ENCODE measurements at places on chromosomes 5 and 9.

DNA sequence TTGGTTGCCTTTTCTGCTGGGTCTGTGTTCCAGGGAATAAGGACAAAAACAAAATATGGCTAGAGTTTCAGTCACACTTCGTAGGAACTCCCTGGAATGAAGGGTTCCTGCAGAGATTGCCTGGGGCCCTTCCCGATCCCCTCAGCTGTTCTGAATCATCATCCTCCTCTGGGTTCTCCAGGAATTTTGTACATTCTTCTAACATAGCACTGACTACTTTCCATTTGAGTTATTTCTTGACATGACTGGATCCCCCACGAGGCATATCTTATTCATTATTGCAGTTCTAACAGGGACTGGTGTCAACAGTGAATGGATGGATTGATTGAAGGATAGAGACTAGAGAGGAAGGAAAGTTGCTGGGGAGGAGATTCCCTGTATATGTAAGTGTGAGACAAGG, 49.2 kb upstream of the TNC start:
- no peak for DNase-seq

DNA sequence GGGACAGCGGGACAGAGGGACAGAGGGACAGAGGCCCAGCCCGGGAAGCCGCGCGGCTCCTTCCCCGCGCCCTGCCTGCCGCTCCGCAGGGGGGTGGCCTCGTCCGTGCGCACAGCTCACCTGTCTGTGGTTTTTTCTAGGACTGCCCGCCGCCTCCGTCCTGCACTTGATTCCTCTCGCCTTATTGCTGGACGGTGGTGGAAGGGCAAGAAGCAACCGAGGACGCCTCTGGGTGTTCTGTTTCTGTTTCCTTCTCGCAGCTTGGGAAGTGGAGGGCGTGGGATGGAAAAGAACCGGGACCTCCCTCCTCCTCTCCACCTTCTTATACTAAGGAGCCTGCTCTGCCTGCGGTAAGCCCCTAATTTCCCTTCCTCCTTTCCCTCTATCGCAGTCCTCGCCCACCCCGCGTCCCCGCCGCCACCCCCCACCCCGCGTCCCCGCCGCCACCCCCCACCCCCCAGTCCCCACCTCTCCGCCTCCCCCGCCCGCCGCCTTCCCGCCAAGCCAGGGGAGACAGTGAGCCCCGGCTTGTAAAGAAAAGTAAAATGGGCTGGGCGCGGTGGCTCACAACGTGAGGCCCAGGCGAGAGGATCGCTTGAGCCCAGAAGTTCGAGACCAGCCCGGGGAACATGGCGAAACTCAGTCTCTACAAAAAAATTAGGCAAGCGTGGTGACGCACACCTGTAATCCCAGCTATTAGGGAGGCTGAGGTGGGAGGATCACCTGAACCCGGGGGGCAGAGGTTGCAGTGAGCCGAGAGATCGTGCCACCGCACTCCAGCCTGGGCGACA, 9.6 kb upstream of the FLT4 start:
- DNase-seq: no peak

- DNase-seq: no peak
Observed at GRCh38 chr5:143183989-143184388, 219.5 kb downstream of the NR3C1 start.

GRCh38 chr5:99441235-99441634, 512.4 kb upstream of the CHD1 start:
- no peak for DNase-seq

- DNase-seq: no peak
Observed at GRCh38 chr5:139877129-139877597, 81.6 kb downstream of the PSD2 start.

DNA sequence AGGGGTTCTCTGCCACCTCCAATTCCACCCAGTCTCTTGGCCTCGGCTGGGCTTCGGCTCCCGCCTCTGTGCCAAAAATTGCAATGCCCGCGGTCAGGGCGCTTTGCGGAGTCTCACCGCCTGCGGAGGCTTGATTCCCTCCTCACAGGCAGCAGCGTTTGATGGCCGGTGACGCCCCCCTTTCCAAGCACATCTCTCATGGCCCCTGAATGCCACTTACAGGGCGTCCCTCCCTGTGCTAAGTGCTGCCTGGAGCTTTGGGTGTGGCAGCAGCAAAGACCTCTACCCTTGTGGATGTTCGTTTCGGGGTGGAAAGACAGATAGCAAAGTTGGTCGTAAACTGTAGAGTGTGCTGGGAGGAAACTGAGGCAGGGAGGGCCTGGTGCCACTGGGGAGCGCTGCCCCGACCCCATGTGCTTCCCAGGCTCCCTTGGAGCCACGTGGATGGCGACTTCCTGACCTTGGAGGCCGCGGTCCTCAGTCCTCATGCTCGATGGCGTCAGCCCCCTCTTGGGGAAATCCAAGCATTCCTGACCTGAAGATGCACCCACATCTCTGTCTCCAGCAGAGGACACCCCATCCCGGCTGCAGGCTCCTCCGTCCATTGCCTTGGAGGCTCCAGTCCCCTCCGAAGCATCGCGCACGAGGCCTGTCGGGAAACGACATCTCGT, 249.2 kb upstream of the IRX4 start:
- DNase-seq: no peak

GRCh38 chr5:181217111-181217802, 5.8 kb upstream of the TRIM41 start:
- DNase-seq: no peak

- no peak for DNase-seq
Observed at GRCh38 chr5:14406554-14406849, 175.1 kb upstream of the OTULINL start.

GRCh38 chr9:70260606-70261005, 1.8 kb downstream of the SMC5 start:
- DNase-seq: no peak

- DNase-seq: no peak
Observed at GRCh38 chr9:137174722-137175293, 3.0 kb upstream of the TMEM210 start.

- no peak for DNase-seq
Observed at GRCh38 chr9:19146441-19147024, 19.2 kb upstream of the PLIN2 start.

- DNase-seq: no peak
Observed at GRCh38 chr9:33112094-33112493, 35.6 kb upstream of the SMU1 start.

DNA sequence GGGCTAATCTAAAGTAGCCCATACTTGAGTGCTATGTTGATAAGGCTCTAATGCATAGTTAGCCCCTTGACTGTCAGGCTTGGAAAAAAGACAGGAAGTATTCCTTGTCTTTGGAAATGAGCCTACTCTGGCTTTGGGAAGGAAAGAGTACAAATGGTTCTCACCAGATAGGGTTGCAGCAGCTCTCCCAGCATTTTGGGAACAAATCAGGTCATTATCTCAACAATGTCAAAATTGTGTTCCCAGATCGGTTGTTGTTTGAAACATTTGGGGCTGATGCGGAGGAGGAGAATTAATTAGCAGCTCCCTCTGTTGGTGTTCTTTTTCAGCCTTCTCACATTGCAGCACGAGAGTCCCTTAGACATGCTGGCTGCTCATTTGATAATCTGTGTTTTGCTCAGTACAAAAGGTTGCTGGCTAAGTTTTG, 294.7 kb upstream of the DMRT1 start:
- peak; percentile 53 for DNase-seq

DNA sequence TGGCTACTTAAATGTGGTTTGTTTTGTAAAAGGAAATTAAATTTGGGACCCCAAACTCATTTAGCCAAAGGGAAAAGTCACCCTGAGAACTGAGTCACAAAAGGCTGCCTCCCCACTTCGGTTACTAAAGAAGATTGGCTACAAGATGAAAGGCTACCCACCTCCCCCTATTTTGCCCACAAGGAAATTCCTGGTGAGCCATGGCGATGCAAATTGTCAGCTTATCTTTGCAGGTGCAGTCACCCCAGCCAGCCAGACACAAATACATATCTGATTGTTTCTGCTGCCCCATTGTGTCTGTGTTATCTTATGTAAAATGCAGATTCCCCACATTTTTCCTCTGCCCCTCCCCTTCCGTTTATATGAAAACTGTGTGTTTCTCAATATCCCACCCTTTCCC, 8.9 kb downstream of the PAEP start:
- DNase-seq: no peak

- no peak for DNase-seq
Observed at GRCh38 chr9:134912126-134912840, 5.4 kb downstream of the FCN1 start.

GRCh38 chr5:5616247-5616895, 193.9 kb downstream of the ICE1 start:
- no peak for DNase-seq

- DNase-seq: no peak
Observed at GRCh38 chr9:70442328-70442848, 27.9 kb upstream of the KLF9 start.

DNA sequence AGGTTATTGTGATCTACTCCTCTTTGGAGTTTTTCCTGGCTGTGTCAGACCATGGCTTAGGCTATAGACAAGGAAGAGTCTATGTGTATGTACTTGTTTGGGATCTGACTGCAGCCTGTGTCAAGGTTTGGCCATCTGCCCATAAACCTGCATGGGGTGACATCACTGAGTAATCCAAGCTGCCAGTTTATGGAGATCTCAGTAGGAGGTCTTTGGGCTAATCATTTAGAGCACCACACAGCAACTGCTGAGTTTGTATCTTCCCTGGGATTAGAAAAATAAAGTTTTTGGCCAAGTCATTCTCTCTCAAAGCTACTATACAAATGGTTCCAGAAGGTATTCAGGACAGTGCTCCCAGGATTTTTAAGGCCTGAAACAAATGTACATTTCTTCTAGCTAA, 65.5 kb upstream of the HSPB3 start:
- DNase-seq: no peak

DNA sequence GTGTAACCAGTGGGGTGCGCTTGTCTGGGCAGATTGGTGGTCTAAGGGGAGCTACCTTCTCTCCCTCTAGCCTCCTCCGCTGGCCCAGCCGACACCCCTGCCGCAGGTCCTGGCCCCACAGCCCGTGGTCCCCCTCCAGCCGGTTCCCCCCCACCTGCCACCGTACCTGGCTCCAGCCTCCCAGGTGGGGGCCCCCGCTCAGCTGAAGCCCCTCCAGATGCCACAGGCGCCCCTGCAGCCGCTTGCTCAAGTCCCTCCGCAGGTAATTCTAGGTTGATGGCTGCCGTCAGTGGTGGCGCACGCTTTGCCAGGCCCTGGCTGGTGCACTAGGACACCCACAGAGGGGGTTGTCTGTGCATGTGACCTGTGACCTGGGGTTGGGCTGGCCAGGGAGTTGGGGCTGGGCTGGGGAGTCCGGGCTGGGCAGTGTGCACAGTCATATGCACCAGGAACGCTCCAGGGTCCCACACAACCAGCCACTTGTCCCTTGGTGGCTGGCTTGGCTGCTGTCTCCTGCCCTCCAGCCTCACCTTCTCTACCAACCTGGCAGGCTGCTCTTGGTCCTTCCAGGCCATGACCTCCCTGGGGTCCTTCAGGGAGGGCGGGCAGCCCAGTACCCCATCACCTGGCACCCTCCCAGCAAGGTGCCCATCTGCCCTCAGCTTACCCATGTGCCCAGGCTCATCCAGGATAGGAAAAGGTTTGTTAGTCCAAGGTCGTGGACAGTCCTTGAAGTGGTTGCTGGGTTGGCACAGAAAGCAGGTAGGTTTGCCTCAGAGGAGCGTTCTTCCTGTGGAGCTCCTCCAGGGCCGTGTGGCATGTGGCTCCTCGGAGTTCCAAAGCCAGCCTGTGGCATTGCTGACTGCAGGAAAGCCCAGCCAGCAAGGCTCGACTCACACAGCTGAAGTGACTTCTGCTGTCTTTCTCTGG, 73.2 kb downstream of the WNK2 start:
- DNase-seq: no peak

DNA sequence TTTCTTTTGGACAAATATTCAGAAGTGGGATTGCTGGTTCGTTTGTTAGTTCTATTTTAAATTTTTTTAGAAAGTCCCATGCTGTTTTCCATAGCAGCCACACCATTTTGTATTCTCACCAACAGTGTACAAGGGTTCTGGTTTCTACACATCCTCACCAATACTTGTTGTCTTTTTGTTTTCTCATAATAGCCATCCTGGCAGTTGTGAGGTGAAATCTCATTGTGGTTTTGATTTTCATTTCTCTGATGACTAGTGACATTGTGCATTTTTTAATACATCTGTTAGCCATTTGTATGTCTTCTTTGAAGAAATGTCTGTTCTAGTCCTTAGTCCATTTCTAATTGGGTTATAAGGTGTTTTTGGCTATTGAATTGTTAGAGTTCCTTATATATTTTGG, 214.3 kb downstream of the ARRDC3 start:
- no peak for DNase-seq

DNA sequence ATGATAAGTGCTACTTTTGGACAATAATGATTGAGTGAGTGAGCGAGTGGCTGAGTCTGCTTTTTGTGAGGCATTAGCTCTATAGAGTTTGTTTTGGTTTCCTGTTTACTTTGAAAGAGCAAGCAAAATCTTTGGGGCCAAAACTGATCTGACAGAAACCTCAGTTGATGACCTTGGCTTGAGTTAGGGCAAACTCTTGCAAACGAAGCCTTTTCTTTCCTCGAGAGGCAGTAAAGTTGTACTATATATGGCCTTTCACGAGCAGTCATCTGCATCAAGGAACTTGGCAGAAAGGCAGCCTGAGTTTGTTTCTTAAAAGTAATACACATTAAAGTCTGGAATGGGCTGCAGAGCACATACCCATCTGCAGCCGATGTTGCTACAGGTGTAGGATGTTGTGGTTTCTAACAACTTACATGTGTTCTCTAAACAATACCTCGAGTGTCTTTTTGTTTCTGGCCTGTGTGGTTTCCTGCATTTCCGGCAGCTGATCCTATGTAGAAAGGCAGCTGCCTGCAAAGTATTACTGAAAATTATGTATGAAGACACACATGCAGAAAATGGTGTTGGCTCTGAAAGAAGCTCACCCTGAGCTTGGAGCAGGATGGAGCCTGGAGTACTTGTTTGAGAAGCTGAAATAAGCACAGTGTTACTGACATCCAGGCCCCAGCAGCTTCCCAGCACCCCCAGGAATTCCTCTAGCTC, 60.8 kb downstream of the FOXD1 start:
- DNase-seq: no peak

- no peak for DNase-seq
Observed at GRCh38 chr9:121071756-121072421, 2.9 kb upstream of the CNTRL start.

- DNase-seq: no peak
Observed at GRCh38 chr5:81969226-81969625, 2.6 kb upstream of the ATG10 start.

GRCh38 chr5:151056379-151057325, 24.2 kb downstream of the TNIP1 start:
- no peak for DNase-seq

DNA sequence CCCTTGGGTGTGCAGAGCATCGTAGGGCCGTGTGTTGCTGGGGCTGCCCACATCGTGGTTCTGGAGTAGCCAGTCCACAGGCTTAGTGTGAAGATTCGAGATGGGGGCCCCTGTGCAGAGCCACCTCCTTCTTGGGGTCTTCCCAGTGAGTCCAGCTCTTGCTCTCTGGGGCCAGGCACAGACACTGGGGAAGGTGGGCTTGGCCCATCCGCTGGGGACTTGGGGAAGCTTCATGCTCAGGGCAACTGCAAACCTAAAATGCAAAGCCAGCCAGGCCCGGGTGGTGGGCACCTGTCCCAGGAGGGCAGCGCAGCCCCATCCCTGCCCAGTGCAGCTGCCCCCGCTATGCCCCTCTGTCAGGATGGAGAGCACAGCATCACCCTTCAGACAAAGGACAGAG, 46.4 kb upstream of the LRRC14B start:
- DNase-seq: no peak
